ENCODE measurements at places on chromosomes 2 and 18.
A peak's percentile ranks its signal among the peaks of the same experiment; 100 is the strongest.

DNA sequence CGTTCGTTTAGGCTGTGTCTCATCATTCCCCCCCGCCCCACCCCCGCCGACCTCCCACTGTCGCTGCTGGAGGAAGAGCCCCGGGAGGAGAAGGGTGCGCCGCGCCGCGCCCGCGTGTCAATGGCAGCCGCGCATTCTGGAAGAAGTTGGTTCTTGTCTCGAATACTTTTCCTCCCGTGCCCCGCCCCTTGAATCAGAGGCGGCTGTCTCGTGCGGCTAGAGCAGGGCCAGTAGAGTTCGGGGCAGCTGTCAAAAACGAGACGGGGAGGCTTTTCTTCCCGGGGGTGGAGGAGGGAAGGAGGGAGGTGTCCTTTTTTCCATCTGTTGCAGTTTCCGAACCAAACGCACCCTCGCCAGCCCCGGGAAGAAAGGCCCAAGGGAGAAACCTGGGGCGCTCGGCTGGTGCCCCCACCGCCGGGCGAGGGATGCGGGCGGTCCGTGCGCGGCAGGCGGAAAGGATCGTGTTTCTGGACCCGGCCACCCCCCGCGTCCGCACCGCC lies 410 bp upstream of the TGIF1 start:
- DNase-seq, result peak; percentile 90

DNA sequence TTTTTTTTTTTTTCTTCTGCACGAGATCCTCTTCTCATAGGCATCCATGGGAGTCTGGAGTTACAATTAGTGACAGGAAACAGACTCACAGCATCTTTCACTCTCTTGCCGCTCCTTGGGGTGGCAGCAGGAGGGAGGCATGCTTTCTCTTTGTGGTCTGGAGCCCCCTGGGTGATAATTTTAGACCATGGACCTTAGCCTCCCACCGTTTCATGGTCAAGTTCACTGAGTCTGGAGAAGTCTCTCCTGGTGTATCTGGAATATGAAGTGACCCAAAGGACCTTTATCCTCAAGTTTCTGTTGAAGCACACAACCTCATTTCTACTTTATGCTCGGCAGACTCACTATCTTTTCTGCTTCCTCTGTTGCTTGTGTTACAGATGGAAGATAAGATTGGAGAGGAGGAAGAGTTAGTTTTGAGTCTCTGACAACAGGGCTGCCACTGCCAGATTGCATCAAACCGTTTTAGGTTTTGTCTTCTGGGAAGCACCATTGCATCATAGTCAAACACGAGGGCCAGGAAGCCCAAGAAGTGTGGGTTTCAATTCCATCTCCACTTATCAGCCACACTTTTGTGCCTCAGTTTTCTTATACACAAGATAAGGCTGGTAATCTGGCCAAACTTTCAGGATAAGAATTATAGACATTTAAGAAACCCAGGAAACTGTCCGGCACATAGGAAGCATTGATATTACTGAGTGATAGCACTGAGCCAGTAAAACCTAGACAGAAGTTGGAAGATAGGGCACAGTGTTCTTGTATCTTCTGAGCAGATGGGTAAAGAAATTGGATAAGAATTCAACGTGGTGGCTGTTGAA lies 62.3 kb downstream of the ADCYAP1 start:
- DNase-seq, result no peak

DNA sequence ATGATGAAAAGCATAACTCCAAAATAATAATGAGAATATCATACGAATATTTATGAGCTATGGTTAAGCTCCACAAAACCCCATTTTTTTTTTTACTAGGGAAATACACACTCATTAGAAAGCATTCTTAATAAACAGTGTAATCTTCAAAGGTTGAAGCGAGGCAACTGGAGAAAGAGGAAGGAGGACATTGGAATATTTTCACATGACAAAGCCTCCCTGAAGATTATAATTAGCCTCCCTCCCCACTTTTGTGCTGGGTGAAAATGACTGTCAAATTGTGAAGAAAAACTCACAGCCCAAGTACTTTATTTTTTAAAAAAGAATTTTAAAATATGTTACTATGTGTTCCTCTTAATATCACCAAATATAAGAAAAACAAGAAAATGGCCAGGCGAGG lies 64.1 kb upstream of the NFU1 start:
- no peak for DNase-seq

DNA sequence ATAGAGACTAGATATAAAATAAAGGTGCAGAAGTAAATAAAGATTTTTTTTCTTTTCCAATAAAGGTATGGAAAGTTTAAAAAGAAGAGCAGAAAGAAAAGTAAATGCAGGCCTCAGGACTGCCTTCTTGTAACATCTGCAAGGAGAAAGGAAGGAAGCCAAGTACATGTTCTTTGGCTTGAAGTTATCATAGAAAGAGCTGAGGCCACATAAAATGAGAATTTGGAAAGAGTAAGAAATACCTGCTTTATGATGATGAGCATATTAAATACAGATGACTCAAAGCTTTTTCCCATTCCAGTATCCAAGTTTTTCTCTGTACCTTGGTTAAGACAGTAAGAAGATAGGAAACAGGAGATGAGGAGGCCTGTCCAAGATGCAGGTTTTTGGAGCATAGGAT lies 25.3 kb upstream of the UBE2E3 start:
- no peak for DNase-seq

GRCh38 chr2:206657087-206657486 lies 14.8 kb downstream of the FAM237A start:
- no peak for DNase-seq
